ENCODE measurements at places on chromosomes 3 and 15. TPM values are rescaled to one million over a fixed set of nuclear protein-coding genes. Genes with fewer than 3 reads are reported as not detected.

Gene ROPN1
- not detected for polyA plus RNA-seq

Gene GOLGA8S
- 0.60 TPM for polyA plus RNA-seq

Gene SLC27A2
- 64.1 TPM for polyA plus RNA-seq

Gene RLBP1
- polyA plus RNA-seq, result not detected

Gene CLRN1
- polyA plus RNA-seq, result not detected

Gene ATP13A5
- not detected for polyA plus RNA-seq

DNA sequence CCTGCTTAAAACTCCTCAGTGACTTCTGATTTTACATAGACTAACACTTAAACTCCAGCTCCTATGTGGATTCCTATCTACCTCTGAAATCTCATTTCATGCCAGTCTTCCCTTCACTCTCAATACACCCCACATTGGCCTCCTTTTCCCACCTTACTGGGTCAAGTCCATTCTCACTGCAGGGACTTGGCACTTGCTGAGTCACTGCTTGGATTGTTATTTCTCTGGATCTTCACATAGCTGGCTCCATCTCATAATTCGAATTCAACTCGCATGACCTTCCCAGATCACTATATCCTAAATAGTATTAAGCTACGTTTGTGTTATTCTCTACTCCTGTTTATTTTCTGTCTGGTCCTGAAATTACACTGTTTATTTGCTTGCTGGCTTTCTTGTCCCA lies 59.6 kb upstream of the FRMD4B start:
- DNase-seq, result no peak

GRCh38 chr3:23002151-23002550 lies 201.0 kb upstream of the UBE2E2 start:
- no peak for DNase-seq

GRCh38 chr3:142509079-142509478 lies 61.2 kb upstream of the XRN1 start:
- no peak for DNase-seq
